Activated CD4-positive, alpha-beta T cell treated with anti-CD3 and anti-CD28 coated beads, Interleukin-2, amount 10 ng/mL, durations not matched to agents 7 days and 5 days (primary cell): ENCODE measurements at places on chromosomes 2 and 18. TPM values are rescaled to one million over a fixed set of nuclear protein-coding genes. Genes with fewer than 3 reads are reported as not detected.

ADCYAP1 gene
- total RNA-seq = not detected

DYSF gene
- total RNA-seq = 0.12 TPM

GRCh38 chr18:27057519-27058234, 127.4 kb downstream of the CHST9 start:
- no peak for DNase-seq

DNA sequence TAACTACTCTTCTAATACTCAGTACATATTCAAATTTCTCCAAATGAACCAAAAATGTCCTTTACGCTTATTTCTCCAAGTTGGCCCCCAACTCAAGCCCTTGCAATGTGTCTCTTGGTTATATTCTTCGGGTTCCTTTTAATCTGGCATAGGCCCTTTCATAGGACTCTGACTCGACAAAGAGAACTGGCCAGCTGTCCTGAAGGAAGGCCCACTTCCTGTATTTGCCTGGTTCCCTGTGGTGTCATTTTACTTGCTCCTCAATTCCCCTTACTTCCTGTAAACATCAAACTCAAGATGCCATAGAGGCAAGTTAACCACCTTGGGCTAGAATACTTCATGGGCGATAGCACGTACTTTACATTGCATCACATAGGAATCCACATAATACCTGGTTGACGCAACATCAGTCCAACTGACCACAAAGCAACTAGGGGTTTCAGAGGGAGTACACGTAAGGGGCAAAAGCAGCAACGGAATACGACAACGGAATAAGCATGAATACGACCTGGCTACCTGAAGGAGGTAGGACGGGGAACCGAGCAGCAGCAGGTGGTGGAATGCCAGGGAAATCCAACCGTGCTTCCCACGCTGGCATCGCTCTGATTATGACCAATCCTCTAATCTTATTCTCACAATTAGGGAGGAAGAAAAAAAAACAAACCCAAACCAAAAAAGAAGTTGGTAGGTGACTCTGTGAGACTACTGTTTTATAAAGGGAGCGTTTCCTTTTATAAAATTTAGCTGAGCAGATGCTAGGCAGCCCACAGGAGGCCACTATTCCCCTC, 823 bp upstream of the GORASP2 start:
- DNase-seq = no peak

DNA sequence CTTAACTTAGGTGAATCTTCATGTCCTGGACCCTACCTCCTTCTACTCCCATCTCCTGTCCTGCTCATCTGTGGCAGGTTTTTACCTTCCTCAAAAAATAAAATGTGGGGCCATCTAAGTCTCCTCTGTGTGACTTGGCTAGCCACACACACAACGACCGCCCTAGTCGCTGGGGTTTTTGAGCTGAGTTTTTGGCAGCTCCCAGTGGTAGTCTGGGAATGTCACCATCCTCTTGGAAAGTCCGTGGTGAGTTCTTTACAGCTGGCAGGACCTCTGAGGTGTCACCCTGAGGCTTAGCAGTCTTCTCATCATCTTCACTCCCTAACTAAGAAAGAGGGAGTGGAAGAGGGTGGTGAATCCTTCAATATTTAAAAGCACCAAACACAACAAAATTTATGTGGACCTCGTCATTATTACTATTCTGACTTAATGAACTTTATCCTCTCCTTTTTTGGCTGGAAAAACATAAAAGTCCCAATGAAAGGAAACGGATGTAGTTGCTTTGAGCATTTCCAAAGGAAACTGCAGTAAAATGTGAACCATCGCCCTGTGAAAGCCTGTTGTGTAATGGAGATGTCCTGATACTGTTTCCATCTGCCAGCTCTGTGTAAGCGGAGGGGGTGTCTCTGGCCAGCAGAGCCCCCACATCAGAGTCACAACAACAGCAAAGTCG, 78.6 kb downstream of the VAPA start:
- no peak for DNase-seq

- no peak for DNase-seq
These were observed 53.2 kb downstream of the NEMP2 start for GRCh38 chr2:190481339-190481738.
